ENCODE measurements at places on chromosomes 7 and 10.

GRCh38 chr10:14779001-14779651 lies 4.4 kb upstream of the FAM107B start:
- DNase-seq = no peak

DNA sequence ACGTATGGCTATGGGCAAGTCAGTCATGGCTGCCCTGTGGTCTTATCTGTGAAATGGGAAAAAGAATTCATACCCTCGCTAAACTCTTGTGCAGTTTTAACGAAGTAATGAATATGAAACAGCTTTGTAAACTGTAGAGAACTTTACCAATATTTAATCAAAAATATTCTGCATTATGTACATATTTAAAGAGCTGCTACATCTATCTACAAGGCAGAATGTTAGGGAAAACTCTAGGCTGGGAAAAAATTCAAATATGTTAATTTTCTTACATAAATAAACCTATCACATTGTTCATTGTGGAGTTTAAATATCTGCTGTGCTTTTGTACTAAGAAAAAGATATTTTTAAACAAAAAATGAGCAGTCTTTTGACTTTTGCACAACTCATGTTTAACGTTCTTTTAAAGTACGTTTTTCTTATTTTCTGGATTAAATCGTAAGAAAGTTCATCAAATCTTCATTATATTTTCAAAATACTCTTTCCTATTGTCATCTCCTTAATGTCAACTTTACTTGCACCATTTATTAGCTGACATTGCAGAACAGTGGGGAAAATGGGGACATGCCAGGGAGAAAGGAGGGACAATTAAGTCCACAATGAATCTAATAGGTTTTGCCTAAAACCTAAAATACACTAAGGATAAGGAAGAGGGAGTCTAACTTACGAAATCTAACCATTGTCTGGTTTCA lies 57.5 kb downstream of the ICA1 start:
- no peak for DNase-seq

DNA sequence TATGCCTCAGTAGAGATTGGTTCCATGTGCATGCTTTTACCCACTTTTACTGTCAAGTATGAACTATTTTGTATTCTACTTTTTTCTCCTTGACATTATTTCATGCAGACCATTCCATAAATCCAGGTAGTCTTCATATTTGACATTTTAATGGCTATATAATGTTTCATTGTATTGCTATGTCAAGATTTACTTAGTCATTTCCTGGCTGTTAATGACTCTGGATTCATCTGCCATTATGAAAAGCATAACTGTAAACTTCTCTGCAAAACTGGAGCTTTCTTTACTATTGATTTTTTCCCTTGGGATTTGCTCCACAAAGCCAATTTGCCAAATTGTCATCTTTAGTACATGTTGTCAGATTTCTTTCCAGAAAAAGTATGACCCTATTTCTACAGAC lies 6.8 kb upstream of the MSRB2 start:
- no peak for DNase-seq

DNA sequence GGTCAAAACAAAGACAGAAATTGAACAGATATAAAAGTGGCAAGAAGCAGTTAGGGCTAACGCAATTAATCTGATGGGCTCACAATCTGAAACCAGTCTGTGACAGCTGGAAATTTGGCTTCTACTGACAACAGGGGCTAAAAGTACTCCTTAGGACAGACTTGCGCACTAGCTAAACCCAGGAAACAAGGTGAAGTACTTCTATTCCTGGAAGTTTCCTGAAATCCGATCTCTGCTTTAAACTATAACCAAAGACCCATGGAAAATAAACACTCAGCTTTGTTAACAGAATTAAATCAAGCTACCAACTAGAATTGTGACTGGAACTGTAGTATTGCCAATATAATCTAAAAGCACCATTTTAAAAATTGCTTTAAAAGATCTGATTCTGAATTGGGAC lies 520.2 kb upstream of the ZWINT start:
- no peak for DNase-seq

DNA sequence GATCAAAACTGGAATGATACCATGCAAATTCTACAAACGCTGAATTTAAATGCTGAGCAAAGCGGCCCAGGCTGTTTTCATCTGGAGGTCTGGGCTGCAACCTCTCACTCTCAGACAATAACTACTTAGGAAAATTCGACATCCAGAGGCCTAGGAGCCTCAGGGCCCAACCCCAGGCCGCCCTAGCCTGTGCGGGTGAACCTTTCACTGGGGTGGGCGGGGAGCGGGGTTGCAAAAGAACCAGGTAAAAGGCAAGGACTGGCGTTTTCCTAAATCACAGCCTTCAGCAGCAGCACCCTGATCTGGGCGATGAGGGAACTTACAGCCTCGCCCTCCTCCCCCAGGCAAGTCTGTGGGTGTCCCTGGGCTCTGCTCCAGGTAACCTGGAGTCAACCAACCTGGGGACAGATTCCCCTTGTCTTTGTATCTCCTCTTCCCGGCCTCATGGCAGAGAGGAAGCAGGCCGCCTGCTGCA lies 33.4 kb downstream of the CALML5 start:
- DNase-seq = no peak

DNA sequence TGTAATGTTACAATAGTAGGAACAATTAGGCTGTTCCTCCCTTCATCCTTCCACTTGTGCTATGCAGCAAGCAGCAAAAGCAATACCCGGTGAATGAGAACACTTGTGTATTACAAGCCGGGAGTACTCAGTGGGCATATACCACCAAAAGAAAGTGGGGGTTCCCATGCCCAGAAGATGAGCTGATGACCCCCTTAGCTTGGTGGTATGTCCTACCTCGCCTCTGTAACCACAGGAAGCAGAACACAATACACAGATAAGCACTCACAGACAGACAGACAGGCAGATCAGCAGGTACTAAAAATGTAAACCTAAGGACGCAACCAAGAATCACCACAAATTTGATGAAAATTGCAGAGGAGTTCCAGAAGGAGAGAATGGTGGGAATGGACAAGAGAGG lies 15.5 kb upstream of the KIF20B start:
- DNase-seq = no peak

DNA sequence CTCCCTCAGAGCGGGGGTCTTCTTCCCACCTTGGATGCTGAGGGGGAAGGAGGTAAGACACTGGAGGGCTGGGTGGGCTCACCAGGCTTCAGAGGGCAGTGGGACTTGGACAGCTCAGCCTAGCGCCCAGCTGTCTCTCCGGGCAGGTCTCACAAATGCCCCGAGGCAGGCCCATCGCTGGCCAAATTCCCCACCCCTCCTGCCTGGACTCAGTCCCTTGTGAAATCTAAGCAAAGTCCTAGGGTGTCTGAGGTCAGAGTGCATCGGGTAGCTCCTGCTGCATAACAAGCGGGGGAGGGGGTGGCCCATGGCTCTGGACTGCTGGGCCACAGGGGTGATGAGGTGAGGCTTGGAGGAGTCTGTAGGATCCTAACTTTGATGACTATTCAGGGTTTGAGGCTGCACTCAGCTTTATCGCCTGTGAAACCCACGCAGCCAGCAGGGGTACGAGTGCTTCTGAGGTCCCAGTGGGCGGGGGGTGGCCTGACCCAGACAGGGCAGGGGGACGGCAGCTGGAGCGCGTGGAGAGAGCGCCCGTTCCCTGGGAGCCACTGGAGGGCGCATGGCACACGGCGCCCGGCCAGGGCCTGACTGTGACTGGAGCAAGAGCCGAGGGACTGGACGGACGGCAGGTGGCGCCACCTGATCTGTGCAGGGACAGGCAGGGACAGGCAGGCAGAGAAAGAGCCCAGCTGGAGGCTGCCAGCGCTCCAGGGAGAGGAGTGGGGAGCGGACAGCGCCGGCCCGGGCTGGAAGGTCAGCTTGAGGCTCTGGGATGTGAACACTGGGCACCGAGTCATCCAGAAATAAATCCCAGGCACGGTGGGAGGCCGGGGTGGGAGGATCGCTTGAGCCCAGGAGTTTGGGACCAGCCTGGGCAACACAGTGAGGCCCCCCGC lies 10.0 kb downstream of the CYP2W1 start:
- DNase-seq = peak; percentile 91

- no peak for DNase-seq
Measured at GRCh38 chr10:7956508-7956907, 98.0 kb upstream of the GATA3 start.

GRCh38 chr10:64191286-64191685 lies 670.1 kb downstream of the REEP3 start:
- no peak for DNase-seq

DNA sequence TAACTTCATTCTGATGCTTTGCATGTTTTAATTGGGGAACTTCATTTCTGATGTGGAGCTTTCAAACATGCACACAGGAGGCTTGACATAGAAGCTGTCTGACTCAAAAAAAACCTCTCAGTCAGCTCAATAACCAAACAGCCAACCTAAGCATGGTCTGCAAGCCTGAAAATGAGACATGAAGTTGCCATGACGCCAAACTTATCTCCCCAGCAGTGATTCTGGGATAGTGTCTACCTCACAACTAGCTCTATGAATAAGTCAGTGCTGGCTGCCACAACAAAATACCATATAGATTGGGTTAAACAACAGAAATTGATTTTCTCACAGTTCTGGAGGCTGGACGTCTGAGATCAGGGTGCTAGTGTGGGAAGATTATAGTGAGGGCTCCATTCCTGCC lies 244.2 kb downstream of the CCDC3 start:
- no peak for DNase-seq

GRCh38 chr10:84783909-84784308 lies 455.5 kb downstream of the CCSER2 start:
- no peak for DNase-seq

- no peak for DNase-seq
Measured at GRCh38 chr7:49894543-49894942, 121.1 kb downstream of the VWC2 start.

DNA sequence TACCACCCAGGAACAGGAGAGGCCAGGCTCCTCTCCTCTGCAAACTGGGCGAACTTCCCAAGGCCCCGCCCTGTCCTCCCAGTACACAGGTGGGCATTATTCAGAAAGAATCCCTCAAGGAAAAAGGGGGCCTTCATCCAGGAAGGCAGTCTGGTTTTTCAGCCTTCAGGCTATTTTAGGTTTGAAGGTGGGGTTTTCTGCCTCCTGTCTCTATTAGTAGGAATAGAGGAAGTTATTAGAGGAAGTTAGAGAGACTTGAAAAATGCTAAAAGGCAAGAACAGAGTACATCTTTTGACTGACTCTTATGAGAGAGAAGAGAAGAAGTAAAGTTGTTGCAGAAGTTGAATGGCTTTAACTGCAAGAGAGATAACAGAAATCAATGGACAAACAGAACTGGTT lies 250.9 kb upstream of the SORCS1 start:
- DNase-seq = no peak

DNA sequence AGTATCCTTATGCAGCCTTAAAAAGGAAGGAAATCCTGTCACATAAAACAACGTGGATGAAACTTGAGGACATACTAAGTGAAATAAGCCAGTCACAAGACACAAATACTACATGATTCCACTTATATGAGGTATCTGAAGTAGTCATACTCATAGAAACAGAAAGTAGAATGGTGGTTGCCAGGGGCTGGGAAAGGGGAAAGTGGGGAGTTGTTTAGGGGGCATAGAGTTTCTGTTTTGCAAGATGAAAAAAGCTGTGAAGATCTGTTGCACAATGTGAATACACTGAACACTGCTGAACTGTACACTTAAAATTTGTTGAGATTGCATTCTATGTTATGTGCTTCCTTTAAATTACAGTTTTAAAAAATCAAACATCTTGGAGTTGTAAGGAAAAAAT lies 2.9 kb downstream of the NUP205 start:
- no peak for DNase-seq

GRCh38 chr7:92837000-92837749 lies 802 bp upstream of the CDK6 start:
- no peak for DNase-seq

GRCh38 chr7:31261341-31261740 lies 79.2 kb downstream of the NEUROD6 start:
- no peak for DNase-seq

DNA sequence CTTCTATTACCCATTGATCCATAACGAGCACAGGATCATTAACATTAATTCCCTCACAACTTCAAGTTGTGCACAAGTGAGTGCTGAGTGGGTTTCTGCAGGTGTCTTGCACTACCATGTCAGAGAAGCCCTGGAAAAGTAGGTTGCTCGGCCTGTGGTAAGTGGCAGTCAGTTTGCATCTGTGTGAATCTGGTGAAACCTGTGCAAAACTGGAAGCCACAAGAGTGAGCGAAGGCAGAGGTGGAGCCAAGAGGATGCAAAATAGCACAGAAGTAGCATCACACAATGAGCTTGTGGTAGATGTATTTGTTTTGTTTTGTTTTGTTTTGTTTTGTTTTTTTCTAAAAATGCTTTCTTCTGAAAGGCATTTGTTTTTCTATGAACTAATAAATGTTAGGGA lies 181.5 kb downstream of the THSD7A start:
- no peak for DNase-seq

GRCh38 chr7:155064186-155064585 lies 5.9 kb upstream of the HTR5A start:
- no peak for DNase-seq

- DNase-seq = no peak
Measured at GRCh38 chr7:26356229-26356628, 64.6 kb downstream of the SNX10 start.

- no peak for DNase-seq
Measured at GRCh38 chr10:2610946-2611345, 456.4 kb upstream of the PFKP start.

DNA sequence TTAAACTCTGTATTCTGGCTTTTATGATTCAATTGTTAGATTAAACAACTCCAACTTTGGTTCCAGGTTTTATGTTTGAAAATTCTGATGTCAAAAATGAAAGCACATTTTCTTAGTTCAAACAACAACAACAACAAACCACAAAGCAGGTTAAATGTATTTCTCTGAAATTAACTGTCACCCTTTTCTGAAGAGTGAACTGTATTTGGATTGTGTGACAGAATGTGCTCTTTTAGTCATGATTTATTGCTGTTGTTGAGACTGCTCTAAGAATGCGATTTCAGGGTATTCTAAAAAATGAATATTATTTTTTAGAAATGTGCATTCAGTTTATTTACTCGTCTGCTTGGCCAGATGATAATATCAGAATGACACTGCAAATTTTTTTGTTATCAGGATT lies 144.1 kb downstream of the GNAI1 start:
- DNase-seq = no peak
